Central memory CD8-positive, alpha-beta T cell (primary cell): ENCODE measurements at places on chromosomes 1 and 21.

- no peak for DNase-seq
Measured at GRCh38 chr1:163093169-163093568, 24.0 kb downstream of the RGS4 start.

- DNase-seq: no peak
Measured at GRCh38 chr1:32743380-32744070, 41.0 kb upstream of the SYNC start.

DNA sequence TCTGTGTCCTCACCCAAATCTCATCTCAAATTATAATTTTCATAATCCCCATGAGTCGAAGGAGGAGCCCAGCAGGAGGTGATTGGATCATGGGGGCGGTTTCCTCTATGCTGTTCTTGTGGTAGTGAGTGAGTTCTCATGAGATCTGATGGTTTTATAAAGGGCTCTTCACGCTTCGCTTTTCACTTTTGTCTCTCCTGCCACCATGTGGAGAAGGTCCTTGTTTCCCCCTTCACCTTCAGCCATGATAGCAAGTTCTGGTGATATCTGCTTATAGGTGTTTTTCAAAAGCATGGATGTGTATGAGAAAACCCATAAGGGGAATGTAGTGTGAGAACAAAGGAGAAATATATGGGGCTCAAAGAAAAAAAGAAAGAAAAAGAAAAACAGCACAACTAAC is 405.9 kb upstream of the RGS18 start:
- DNase-seq: no peak

- no peak for DNase-seq
Measured at GRCh38 chr21:25383545-25383944, 223.7 kb downstream of the MRPL39 start.

GRCh38 chr1:11649237-11649623 is 5.0 kb downstream of the FBXO2 start:
- no peak for DNase-seq

DNA sequence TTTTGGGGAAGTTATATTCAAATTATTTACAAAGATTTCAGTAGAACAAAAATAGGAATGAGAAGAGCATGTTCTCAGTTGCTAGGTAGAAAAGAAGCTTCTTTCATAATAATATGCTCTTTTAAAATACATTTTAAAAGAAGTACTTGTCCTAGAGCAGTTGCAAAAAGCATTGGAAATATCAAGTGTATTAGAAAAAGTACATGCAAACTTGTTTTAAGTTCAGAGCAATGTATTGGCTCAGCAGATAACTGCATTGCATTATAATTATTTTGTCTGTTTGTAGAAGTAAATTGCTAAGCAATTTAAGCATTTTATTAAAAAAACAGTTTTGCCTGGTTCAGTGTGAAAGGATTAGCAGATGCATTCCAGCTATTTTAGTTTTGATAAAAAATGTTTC is 806.4 kb downstream of the USP25 start:
- DNase-seq: no peak

DNA sequence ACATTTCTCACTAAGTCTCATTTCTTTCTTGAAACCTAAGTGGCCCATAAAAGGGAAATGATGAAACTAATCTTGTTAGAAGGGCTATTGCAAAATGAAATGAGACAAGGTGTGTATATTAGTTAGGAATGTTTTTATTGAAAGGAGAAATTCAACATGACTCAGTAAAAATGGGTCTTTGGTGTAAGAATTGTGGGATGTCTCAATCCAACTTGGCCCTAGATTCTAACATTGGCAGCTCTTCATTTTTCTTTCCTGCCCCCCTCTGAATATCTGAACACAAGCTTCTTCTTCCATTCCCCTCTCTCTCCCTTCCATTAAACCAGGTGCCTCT is 26.8 kb upstream of the TARBP1 start:
- no peak for DNase-seq

GRCh38 chr1:117335376-117336086 is 31.7 kb upstream of the MAN1A2 start:
- DNase-seq: no peak

DNA sequence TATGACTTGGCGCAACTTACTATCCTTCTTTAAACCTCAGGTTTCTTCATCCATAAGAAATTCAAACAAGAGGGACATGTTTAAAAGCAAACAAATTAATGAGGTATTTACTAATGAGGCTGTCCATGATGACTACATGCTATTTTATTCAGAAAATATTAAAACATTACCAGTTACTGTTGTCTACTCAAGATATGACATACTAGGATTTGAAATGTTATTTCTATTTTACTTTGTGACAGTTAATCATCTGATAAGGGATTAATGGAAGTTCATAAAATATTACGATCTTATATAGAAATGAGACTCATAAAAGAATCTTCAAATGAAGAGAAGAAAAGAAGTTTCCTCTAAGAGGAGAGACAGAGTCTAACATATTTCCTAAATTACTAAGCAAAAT is 80.1 kb downstream of the SPATA6 start:
- DNase-seq: no peak

DNA sequence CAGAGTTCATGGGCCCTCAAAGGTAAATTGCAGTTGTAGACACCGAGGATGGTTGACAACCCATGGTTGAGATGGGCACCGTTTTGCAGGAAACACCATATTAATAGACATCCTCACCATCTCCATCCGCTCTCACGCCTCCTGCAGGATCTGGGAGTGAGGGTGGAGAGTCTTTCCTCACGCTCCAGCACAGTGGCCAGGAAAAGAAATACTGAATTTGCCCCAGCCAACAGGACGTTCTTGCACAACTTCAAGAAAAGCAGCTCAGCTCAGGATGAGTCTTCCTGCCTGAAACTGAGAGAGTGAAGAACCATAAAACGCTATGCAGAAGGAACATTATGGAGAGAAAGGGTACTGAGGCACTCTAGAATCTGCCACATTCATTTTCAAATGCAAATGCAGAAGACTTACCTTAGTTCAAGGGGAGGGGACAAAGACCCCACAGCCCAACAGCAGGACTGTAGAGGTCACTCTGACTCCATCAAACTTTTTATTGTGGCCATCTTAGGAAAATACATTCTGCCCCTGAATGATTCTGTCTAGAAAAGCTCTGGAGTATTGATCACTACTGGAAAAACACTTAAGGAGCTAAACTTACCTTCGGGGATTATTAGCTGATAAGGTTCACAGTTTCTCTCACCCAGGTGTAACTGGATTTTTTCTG is 9.3 kb downstream of the SLAMF8 start:
- no peak for DNase-seq
